GM12891 (cell line): ENCODE measurements at places on chromosomes 1 and 21.
A peak's percentile ranks its signal among the peaks of the same experiment; 100 is the strongest.

GRCh38 chr1:205676597-205676996 is 3.7 kb downstream of the SLC45A3 start:
- no peak for DNase-seq

GRCh38 chr1:30878016-30878415 is 30.5 kb downstream of the SDC3 start:
- no peak for DNase-seq

- DNase-seq = no peak
Observed at GRCh38 chr21:42112857-42113256, 41.7 kb downstream of the UMODL1 start.

GRCh38 chr1:229325853-229326487 is 16.9 kb downstream of the CCSAP start:
- DNase-seq = no peak

DNA sequence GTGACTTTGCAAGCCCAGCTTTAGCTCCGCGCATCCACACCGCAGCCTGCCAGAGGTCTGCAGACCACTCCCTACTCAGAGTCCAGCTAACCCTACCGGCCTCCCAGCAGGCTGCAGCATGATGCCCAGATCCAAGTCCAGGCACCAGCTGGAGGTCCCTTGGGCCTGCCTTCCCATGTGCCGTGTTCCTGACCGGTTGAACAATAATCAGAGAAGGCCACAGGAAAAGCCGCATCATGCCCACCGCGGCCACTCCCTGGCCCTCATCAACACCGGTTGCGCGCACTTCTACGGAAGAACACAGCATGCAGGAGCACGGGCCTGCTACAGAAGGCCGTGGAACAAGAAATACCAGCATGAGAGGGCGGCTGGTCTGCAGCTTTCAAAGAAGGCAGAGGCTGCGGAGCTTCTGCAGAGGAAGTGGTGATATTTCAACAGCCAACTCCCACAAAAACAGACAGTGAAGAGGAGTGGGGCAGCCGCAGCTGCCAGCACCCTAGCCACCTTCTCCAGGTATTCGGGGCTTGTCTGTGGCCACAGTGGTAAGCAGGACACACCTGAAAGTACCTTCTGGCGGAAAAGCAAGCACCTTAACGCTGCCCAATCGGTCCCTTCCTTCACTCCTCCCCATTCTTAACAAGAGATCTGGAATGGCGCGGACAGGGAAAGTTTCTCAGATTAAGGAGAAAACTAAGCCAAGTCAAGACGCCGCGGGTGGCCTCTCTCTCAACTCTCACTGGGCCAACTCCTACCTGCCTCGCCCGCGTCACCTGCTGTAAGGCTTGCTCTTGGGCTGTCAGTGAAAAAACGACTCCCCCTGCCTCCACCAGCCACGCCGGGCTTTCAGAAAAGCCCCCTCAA is 1.5 kb downstream of the PGBD5 start:
- no peak for DNase-seq

DNA sequence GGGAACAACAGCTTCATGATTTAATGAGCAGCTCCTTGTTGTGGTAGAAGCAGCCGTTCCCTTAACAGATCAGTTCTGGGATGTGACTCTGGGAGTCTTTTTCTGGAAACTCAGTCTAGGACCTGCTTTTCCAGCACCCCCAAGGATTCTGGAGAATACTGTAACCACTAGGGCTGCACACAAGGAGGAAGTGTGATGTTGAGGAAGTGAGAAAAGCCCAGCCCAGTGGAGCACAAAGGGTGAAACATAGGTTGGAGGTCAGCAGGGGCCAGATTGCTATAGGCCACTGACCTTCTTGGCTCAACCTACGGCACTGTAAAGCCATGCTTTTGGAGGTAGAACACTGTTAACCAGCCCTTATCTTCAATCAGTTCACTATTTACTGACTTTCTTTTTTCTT is 10.1 kb upstream of the PLA2G5 start:
- DNase-seq = no peak

GRCh38 chr1:19582318-19582717 is 61.8 kb upstream of the NBL1 start:
- peak; percentile 39 for DNase-seq

GRCh38 chr1:79287982-79288381 is 281.5 kb upstream of the ADGRL4 start:
- DNase-seq = no peak

- DNase-seq = peak; percentile 41
Observed at GRCh38 chr1:230104395-230105244, 37.6 kb downstream of the GALNT2 start.

DNA sequence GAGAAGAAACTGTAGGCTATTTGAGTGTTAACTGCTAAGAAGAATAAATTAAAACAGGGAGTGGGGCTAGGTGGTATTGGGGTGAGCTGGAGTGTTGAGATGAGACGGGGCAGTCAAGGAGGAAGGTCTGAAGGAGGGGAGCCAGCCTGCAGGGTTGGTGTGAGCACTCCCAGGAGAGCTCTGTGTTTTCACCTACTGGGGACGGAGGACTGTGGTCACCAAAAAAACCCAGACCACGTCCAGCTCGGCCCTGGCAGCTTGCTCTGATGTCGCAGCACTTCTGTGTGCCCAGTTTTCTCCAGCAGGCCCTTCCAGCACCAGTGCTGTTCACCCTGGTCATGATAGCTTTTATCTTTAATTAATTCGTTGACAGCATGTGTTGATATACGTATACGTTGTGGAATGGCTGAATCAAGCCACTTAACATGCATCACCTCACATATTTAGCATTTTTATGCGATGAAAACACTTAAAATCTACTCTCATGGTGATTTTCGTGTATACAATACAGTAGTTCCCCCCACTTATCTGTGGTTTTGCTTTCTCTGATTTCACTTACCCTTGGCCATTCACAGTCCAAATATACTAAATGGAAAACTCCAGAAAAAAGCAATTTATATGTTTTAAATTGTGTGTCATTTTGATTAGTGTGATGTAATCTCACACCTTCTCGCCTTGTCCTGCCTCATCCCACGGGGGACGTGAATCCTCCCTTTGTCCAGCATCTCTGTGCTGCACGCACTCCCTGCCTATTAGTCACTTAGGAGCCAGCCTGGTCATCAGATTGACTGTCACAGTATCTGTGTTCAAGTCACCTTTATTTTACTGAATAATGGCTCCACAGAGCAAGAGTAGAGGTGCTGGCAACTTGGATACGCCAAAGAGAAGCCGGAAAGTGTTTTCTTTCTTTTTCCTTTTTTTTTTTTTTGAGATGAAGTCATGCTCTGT is 12.3 kb downstream of the FAM3B start:
- DNase-seq = no peak

DNA sequence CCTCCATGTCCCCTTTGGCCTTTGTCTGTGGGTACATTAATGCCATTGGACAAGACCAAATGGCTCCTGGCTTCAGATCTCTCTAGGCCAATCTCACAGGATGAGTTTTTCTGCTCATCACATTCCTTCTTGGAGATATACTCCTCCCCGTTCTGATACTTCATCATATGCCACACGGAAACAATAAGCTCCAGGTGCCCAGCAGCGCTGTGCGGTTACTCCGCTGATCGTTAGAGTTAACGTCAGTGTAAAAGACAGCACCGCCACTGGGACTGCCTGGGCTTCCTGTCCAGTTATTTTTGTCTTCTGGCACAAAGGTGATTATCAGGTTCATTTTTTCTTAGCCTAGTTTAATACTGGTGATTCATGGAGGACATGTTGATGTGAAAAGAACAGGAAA is 22.5 kb downstream of the CACHD1 start:
- DNase-seq = no peak

DNA sequence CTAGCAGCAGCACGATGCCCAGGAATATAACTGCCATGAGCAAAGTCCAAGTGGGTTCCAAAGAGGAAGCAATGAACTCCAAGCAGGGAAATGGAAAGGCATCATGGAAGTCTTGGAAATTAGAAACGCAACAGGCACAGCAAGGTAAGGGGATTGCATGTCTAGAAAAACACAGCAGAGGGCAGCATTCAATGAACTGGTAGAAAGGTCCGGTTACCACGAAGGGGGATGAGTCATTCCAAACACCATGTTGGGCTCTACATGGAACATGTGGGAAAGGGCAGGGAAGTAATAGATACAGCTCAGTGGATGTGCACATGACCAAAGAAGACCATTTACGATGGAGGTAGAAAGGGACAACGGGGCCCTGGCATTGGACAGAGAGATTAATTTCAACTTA is 36.4 kb downstream of the RXRG start:
- DNase-seq = no peak

DNA sequence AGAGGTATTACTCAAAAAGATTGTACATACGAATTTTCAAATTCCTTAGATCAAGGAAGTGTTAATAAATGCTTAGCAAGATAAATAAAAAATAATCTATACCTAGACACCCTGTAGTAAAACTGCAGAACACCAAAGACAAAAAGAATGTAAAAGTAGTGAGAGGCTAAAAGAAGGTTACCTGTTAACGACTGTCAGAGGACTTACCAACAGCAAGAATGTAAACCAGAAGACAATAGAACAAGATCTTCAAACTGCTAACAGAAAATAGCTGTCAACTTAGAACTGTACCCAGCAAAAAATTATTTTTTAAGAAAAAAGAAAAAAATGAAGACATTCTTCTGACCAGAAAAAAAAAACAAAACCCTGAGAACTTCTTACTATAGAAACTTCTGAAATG is 51.2 kb downstream of the CD2 start:
- no peak for DNase-seq

DNA sequence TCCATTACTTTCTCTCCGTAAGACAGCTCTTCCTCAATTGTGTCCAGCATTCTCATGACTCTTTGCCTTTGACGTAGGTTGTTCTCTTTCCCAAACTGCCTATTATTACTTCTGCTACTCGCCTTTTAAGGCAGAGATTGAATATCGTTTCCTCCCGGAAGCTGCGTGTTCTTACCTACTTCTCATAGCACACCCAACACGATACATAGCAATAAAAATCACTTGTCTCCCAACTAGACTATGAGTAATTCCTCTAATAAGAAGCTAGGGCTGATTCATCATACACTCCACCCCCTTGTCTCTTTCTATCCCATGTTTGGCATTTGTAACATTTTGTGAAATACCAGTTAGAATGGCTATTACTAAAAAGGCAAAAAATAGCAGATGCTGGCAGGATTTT is 55.8 kb upstream of the SGIP1 start:
- no peak for DNase-seq

- no peak for DNase-seq
Observed at GRCh38 chr1:16386454-16387113, 19.5 kb downstream of the SZRD1 start.

DNA sequence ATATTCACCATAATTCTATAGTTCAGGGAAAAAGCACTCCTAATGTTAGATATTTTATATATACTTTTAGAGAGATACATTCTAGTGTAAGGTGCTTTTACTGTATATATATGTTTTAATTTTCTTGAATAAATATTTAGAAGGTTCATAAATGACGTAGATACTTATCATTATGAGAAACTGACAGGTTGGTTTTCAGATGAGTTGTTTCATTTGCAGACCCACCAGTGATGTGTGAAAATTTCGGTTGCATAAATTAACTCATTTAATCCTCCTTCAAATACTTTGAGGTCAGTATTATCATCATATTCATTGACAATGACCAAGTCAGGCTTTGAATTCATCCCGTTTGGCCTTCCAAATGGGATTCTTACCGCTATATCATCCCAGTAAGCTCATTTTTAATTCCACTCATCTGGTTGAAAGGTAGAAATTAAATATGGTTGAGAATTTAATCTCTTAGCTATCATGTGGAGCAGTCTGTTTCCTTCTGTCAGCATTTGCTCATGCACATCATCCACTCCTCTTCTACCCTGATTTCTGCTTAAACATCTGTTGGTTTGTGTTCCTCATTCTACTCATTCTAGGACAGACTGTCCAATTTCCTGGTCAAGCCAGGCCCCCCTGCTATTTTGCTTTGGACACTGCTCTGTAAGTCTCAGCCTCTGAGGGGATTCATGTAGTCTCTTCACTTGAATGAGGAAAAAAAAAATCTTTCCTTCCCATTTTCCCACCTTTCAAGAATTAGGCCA is 1156.6 kb downstream of the PLA2G4A start:
- no peak for DNase-seq

GRCh38 chr1:226708342-226708780 is 30.7 kb downstream of the ITPKB start:
- DNase-seq = no peak

DNA sequence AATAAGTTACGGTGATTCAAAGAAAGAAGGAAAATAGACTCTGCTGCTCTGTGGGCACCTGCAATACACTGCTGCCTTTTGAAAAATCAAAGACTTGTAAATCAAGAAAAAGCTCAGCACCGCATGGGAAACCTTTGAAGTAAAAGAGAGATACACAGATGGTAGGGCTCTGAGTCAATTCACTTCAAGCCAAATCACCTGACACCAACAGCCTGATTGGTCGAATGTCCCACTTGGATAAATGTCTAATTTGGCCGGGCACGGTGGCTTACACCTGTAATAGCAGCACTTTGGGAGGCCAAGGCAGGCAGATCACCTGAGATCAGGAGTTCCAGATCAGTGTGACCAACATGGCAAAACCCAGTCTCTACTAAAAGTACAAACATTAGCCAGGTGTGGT is 19.2 kb upstream of the RCAN3 start:
- no peak for DNase-seq

- peak; percentile 74 for DNase-seq
Observed at GRCh38 chr1:6108937-6109614, 63.4 kb downstream of the KCNAB2 start.

DNA sequence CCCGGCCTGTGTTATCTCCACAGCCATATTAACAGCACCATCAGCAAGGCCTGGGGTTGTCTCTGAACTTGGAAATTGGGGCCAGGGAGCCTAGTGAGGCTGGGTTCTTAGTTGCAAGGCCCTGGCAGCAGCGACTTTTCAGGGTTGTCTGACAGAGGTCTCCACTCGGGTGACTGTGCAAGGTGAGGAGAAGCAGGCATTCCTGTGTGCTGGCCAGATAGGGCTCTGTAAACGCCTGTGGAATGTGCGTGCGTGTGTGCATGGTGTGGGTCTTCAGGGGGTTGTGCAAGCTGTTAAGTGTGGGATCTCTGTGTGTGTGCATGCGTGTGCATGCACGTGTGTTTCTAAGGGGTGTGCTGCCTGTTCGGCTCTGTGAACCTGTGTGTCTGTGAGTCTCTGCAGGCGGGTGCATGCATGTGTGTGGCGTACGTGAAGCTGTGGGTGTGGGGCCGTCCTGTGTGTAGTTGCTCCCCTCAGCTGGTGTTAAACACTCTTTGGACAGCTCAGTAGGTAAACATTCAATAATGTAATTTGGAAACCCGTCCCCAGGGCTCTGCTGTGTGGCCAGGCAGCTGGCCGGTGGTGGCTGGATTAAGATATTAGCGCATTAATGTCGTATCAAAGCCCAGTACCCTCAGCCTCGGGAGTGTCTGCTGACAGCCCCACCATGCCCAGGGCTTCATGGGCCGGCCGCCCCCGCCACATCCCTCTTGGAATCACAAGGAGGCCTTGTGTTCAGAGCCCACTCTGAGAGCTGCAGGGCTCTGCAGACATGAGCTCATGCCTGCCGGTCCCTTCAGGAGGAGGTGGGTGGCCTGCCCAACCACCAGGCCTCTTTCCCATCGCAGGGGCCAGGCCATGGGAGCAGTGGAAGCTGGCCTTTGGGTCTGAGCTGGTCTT is 189.9 kb downstream of the FOXD2 start:
- DNase-seq = no peak

- no peak for DNase-seq
Observed at GRCh38 chr21:34647555-34647954, 21.2 kb upstream of the CLIC6 start.
